Bone marrow (tissue), 2 donors: ENCODE measurements at places on chromosomes 3 and 15.

DNA sequence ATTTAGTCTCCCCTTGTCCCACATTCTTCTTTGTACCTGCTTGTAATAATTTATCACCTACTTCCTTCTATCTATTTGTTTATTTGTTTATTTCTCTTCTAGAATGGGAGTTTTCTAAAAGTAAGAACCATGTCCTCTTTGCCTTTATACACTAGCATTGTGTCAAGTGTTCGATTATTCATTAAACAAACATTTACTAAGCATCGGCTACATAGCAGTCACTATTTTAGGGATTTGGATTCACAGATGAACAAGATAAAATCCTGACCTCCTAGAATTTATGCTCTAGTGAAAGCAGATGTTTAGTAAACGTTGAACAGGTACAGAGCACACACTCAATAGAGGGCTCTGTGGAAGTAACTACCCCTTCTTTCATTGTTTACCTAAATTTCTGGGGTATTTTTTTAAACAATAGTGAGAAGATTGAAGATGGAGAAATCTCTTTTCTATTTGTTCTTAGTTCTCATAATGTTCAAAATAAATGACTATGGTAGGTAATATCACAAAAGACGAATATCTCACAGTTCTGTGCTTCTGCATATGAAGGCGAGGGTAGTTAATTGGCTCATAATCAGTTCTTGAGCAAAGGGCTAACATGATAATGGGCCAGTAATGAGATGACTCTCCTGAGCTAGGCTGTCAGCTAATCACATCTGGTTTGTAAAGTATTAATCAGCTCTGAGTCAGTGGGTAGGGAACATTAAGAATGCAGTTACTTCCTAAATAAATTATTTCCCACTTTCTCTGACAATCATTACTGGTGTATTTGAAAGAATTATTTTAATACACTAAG is 111.9 kb downstream of the SLC9A9 start:
- no peak for DNase-seq

DNA sequence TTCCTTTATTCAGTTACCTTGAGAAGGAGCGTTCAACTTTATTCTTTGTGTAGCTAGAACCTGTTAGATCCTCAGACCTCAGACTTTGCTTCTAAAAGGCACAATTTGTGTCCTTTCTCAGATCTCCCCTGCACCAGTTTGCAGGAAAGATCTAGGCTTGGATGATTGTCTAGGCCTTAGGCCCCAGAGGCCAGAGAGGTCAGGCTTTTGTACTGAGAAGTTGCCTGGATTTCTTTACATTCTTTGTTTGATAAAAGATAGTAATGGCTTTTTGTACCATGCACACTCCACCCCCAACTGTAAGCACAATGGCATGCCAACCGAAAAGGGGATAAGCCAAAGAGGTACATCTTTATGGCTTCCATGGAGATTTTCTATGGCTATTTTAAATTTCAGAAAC is 719.6 kb upstream of the NR2F2 start:
- no peak for DNase-seq

GRCh38 chr15:88802991-88803240 is 320 bp upstream of the ACAN start:
- no peak for DNase-seq

DNA sequence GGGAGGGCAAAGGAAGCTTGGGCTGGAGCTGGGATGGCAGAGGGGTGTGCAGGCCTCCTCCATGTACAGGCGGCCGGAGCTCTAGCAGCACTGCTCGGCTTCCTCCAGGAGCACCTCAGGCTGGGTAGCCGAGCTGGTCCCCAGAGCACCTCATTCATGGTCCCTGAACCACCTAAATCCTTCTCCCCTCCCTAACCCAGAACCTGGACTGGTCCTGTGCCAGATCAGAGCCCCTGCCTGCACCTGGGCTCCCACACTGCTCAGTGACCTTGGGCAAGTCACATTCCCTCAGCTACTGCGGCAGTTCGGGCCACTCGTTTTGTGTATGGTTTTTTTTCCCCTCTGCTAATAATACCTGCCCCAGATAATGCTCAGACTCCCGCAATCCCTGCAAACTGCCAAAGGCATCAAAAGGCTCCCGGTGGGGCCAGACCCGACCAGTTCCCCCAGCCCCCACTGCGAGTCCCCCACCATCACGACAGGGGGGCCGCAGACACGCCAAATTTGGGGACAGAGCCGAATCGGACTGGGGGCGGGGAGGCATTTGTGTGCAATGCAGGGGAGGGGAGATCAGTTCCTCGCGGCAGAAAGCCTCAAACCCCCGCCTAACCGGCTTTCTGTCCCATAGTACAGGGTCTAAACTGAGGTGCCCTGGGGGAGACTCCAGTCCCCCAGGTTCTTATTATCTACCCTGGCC is 1.3 kb downstream of the SEMA7A start:
- no peak for DNase-seq

GRCh38 chr3:157255797-157256196 is 95.8 kb upstream of the CCNL1 start:
- no peak for DNase-seq

GRCh38 chr15:52806284-52806655 is 16.1 kb upstream of the ONECUT1 start:
- DNase-seq: no peak

- no peak for DNase-seq
Observed at GRCh38 chr3:170469151-170470062, 50.7 kb downstream of the CLDN11 start.

GRCh38 chr3:179268400-179269051 is 17.6 kb upstream of the KCNMB3 start:
- no peak for DNase-seq

DNA sequence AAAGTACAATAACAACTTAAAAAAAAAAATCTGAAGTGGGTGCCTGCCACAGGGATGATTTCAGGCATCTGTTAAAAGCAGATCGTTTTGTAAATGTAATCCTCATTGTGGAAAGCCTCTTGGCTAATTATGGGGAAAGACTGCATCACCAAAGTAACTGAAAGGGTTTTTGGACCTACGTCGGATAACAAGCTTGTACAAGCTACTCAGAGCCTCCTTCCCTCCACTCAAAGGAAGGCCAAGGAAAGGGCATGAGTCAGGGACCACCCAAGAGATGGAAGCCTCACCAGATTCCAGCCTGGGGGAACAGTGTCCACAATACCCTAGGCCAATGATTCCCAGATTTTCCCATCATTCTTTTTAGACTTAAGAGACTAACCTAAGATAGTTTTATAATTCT is 84.3 kb downstream of the ATP1B3 start:
- no peak for DNase-seq

- no peak for DNase-seq
Observed at GRCh38 chr15:51263726-51264125, 74.7 kb downstream of the CYP19A1 start.

DNA sequence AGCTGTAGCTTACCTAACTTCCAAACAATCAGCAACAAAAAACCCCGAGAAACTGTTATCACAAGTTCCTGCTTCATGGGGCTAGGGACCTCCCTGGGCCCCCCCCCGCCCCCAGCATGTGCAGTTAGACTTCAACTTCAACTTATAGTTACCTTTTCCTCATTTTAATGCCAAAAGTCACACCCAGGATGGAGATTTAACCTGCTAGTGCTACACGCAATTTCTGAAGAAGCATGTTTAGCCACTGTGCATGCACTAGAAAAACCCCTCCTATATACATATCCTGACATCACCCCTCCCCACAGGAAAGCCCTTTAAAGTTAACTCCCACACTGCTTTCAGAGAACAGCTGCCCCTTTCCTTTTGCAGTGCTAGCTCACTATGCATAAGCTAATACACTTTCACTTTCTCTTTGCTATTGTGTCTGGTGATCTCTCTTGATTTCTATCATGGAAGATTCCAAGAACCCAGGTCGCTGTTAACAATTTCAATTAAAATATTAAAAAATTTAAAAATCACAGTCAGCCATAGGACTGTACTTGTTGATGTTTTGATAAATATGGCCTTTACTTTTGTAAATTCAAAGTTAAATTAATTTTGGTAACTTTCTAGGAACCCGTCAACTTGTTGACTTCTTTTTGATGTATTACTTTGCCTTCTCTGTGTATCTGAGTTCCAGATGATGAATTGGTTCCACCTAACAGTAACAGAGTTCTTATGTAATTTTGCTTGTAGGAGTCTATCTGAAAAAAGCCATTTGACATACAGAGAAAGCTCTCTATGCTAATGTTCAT is 75.2 kb upstream of the ACAD9 start:
- DNase-seq: peak; percentile 93

GRCh38 chr15:65816441-65816840 is 24.3 kb upstream of the DENND4A start:
- DNase-seq: no peak

DNA sequence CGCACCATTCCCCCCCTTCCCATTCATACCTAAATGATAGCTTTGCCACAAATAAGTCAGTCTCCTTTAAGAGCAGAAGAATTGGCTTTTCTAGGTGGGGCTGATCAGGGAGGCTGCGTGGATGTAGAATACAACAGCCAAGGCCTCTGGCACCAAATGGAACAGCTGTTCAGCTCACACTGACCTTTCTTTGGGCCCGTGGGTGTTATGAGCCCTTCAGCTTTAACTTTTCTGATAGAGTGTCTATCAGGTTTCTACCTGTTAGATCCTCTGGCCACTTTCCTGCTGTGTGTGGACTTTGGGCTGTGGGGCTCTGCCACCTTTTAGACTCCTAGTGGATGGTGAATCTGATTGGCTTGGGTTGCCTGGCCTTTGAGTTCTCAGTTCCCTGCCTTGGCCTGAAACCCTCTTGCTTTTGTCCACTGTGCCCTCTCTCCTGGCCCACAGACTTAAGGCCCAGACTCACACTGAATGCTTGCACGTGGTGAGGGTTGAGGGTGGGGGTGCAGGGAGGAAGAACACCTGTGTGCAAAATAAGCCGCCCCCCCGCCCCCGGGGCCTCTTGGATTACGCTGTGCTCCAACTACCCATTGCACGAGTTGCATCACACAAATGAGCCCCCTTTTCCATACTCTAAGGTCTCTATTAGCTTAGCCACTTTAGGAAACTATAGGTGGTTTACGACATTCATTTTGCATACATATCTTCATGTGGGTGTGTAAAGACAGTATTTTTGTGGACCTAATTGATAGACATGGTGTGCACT is 1.3 kb upstream of the RFX7 start:
- DNase-seq: no peak

DNA sequence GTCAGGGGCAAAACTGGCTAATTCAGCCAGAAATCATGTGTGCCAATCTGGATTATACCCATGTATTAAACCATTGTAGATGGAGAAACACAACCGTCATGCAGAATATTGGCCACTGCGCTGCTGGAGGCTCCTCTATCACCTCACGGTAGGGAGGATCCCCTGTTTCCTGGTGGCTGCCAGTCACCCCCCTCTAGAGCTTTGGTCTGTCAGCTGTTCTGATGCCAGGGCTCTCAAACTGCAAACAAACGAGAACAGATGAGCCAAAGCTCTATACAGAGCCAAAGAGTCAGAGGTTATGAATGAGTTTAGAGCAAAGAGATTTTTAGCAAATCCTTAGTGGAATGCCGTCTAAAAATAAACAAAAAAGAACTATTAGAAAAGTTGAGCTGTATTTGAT is 62.5 kb downstream of the IL20RB start:
- no peak for DNase-seq

GRCh38 chr3:172287937-172288477 is 160.2 kb downstream of the GHSR start:
- DNase-seq: no peak

GRCh38 chr3:87045473-87045872 is 54.5 kb upstream of the VGLL3 start:
- DNase-seq: no peak

DNA sequence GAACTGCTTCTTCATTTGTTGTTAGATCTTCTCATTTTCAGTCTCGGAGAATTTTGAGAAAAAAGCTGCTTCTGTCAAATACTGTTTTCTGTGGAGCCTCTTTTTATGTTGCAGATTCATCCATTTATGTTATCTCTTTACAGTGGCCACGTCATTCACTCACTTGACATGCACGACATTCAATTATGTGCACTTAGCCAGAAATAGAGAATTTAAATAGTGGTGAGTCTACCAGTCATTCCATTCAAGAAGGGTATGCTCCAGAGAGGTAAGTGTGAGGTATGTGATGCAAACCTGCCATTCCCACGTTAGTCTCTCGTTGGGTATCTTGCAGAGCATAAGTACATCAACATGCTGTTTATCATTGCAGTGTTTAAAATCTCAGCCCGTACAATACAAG is 9.8 kb downstream of the ARPP19 start:
- DNase-seq: no peak

DNA sequence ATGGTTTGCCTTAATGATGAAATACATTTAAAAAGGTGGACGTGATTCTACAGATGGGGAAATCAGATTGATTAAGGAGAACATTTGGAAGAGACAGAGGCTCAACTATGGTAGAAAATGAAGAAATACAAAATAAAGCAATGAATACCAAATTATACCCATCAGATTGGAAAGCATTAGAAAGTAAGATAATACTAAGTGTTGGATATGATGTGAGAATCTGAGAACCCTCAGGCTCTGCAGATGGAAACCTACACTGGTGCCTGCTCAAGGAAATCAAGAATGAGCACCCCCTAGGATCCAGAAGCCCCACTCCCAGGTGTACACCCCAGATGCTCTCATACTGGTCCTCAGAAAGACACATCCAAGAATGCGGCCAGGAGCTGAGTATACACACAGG is 4.6 kb downstream of the FAM174B start:
- no peak for DNase-seq

GRCh38 chr3:193168931-193169330 is 72.1 kb upstream of the PLAAT1 start:
- DNase-seq: no peak

DNA sequence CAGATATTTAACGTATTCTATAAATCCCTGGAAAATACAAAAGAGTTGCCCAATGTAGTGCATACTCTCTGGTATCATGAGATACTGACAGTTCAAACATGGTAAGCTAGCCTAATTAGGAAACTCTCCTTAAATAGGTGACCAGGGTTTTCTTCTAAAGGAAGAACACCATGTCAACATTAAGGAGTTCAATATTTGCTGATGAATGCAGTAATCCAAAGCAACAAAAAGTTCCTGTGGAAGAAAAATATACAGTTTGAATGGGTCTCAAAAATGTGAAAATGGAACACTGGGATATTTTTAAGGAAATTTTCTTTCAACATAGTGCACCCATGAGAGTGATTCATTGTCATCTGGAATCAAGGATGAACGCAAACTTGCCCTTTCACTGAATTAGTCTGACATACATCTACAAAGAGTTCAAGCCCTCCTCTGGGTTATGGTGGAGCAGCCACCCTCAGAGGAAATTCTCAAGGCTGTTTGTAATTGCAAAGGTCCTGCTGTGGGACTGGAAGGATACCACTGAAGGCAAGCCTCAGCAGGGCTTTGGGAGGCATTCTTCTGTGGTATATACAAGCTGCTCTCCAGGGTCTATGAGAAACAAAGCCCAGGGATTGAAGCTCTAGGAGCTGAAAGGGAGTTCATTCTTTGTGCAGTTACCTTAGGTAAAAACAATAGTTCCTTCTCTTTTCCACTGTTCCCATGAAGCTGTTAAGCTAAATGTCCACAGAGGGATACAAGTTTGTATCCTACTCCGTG is 700.3 kb downstream of the TUSC7 start:
- no peak for DNase-seq

- no peak for DNase-seq
Observed at GRCh38 chr3:38117163-38117716, 19.7 kb downstream of the ACAA1 start.
